ENCODE measurements at places on chromosomes 7 and 10.

GRCh38 chr7:135328053-135328452, 94.4 kb downstream of the STRA8 start:
- no peak for DNase-seq

GRCh38 chr7:46169384-46169755, 248.3 kb upstream of the IGFBP3 start:
- DNase-seq, result no peak

GRCh38 chr7:112086496-112087254, 119.5 kb downstream of the DOCK4 start:
- no peak for DNase-seq

GRCh38 chr10:93028883-93029282, 31.7 kb upstream of the CYP26C1 start:
- no peak for DNase-seq

DNA sequence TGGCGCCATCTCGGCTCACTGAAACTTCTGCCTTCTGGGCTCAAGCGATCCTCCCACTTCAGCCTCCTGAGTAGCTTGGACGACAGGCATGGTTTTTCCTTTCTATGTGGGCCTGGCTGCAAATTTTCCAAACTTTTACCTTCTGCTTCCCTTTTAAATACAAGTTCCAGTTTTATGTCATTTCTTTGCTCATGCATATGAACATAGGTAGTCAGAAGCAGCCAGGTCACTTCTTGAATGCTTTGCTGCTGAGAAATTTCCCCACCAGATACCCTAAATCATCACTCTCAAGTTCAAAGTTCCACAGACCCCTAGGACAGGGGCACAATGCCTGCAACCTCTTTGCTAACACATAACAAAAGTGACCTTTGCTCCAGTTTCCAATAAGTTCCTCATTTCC, 21.6 kb upstream of the RPEL1 start:
- DNase-seq, result no peak

DNA sequence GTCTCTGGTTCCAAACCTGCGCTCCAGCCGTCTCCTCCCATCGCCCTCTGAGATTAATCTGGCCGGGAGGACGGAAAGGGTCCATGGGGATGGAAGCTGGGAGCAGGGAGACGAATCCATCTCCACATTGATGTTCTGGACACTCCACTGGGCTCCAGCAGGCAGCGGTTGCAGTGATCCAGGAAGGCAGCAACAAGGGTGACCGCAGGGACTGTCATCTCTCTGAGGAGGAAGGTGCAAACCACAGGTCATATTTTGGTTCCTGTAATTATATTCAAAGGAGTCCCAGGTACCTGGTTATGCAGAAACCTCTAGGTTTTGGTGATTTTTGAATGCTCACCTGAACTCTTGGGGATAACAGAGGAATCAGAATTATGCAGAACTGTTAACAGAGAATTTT, 54.8 kb downstream of the EVX1 start:
- DNase-seq, result no peak

DNA sequence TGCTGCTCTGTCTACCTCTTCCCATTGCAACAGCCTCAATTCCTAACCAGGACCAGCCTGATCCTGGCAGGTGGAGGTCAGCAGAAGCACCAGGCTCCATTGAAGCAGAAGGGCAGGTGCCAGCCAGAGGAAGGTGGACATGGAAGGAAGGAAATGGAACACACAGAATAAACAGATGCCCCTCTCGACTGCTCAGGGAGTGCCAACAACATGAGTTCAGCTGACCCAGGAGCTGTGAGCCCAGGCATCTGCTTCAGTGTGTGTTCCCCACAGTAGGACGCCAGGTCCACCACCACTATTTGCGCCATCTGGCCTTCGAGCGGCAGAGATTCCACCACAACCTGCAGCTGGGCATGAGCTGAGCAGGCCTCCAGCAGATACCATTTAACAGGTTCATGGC, 56.7 kb downstream of the GPAM start:
- DNase-seq, result no peak

DNA sequence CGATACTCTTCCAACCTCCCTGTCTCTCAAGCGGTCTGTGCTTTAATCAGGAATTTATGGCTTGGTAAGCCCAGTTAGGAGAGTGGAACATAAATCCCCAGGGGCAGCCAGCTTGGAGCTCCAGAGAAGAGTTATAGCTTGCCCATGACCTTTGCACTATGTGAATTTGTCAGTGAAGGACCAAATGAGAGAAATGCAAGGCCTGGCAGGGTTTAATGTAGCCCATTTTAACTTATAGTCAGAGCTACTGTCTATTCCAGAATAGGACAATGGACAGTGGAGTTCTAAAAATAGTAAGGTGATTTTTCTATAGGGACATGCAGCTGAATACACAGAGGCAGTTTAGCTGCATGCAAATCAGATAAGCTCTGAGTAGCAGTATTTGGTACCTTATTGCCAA, 142.6 kb upstream of the CAV2 start:
- DNase-seq, result no peak

GRCh38 chr10:113148901-113149300, 198.9 kb downstream of the TCF7L2 start:
- DNase-seq, result no peak

GRCh38 chr10:110901954-110902819, 16.8 kb downstream of the BBIP1 start:
- DNase-seq, result no peak

- DNase-seq, result no peak
Measured at GRCh38 chr10:126637501-126637900, 33.0 kb downstream of the C10orf90 start.

GRCh38 chr10:100347568-100348195, 649 bp downstream of the SCD start:
- DNase-seq, result no peak

DNA sequence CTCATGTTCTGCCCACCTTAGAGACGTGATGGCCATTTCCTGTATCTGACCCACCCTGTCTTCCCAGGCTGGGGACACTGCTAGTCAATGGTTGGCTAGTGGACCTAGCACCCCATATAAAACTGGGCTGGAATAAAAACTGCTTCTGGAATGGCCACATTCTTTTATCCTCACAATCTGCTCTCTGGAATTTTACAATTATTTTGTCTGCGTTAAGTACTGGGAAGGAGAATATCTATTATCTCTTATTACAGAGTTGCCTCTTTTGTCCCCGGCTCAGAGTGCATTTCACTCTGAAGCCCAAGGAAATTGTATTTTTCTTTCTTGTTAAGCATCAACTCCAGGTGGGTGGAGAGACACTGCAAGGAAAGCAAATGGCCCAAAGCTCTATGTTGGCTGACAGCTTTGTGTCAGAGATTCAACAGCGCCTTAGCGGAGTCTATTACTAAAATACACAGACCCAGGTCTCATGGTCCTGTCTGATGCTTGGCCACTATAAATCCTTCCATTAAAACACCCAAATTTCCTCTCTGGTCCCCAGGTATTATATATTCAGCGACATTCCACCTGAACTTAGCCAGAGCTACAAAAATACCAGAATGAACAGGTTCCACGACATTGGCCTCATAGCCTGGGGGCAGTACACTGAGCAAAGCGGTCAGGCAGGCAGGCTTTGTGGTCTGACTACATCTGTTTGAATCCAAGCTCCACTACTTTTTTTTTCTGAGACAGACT, 121.7 kb downstream of the PRPF18 start:
- no peak for DNase-seq

- no peak for DNase-seq
Measured at GRCh38 chr10:90399782-90400181, 458.1 kb downstream of the HTR7 start.

DNA sequence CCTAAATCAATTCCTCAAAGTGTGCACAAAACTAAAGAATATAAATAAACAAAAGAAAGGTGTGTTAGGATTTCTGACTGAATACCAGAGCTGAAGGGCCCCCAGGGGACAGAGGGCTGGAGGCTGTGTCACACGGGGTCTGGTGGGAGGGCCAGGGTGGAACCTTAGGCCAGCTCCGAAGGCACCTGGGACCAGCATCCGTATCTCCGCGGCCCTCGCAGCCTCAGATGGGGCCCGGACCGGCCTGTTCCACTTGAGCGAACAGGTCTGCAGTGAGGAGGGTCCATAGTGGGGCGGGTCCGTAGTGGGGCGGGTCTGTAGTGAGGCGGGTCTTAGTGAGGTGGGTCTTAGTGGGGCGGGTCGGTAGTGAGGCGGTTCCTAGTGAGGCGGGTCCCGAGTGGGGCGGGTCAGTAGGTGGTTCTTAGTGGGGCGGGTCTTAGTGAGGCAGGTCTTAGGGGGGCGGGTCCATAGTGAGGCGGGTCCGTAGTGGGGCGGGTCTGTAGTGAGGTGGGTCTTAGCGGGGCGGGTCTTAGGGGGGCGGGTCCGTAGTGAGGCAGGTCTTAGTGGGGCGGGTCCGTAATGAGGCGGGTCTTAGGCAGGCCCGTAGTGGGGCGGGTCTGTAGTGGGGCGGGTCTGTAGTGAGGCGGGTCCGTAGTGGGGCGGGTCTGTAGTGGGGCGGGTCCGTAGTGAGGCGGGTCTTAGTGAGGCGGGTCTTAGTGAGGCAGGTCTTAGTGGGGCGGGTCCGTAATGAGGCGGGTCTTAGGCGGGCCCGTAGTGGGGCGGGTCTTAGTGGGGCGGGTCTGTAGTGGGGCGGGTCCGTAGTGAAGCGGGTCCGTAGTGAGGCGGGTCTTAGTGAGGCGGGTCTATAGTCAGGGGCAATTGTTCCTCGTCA, 15.1 kb downstream of the GPR146 start:
- no peak for DNase-seq

- DNase-seq, result no peak
Measured at GRCh38 chr7:66348531-66348930, 143.4 kb downstream of the TPST1 start.

GRCh38 chr7:40232242-40232893, 97.6 kb downstream of the SUGCT start:
- no peak for DNase-seq

- no peak for DNase-seq
Measured at GRCh38 chr10:14583252-14583651, 191.4 kb downstream of the FAM107B start.

- no peak for DNase-seq
Measured at GRCh38 chr10:123331438-123331837, 177.2 kb downstream of the BUB3 start.

DNA sequence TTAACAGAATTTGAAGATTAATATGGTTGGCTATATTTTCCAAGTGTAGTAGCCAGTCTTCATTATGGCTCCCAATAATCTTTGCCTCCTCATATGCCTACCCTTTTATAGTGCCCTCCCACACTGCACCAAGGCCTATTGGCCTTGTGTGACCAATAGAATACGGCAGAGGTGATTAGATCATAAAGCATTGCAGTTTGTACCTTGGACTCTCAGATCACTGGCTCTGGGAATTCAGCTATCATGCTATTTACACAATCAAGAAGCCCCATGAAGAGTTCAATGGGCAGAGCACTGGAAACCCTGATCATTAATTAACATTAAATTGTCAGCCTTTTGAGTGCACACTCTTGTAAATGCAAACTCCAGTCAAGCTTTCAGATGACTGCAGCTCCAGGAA, 154.5 kb upstream of the MAGI2 start:
- no peak for DNase-seq

GRCh38 chr10:99943908-99944307, 65.8 kb downstream of the DNMBP start:
- DNase-seq, result no peak

DNA sequence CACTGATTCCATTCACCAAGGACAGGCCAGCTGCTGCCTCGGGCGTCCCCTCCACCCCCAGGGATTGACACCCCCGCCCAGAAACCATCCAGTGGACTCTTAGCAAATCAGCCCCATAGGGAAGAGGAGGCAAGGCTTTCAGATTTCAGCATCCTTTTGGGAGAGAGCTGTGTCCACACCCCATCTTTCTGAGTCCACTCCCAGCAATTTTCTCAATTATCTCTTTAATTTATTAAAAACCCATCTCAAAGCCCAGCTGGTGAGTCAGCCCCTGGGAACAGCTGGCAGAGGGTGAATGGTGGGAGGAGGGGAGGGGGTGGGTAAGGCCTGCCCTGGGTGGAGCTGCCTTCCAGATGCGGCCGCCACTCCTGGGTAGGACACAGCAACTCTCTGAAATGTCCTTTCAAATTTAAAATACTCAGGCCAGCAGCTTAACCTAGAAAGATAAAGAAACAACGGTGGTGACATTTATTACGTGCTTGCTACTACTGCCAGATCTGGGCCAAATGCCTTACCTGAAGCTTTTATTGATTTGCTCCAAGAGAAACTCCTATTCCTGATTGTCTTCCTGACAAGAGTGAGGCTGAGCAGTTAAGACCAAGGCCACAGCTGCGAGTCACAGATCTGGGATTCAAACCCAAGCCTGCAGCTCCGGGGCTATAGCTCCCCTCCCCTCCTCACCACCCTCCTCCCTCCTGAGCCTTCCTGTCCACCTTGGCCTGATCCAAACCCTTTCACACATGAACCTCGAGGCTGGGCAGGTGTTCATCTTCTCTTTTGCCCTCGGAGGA, 120.4 kb downstream of the RGS10 start:
- DNase-seq, result no peak

GRCh38 chr7:80869106-80869784, 49.6 kb downstream of the SEMA3C start:
- DNase-seq, result no peak

GRCh38 chr7:101939136-101939695, 121.8 kb downstream of the CUX1 start:
- DNase-seq, result no peak

GRCh38 chr7:100191775-100192174, 14.1 kb downstream of the STAG3 start:
- DNase-seq, result no peak

DNA sequence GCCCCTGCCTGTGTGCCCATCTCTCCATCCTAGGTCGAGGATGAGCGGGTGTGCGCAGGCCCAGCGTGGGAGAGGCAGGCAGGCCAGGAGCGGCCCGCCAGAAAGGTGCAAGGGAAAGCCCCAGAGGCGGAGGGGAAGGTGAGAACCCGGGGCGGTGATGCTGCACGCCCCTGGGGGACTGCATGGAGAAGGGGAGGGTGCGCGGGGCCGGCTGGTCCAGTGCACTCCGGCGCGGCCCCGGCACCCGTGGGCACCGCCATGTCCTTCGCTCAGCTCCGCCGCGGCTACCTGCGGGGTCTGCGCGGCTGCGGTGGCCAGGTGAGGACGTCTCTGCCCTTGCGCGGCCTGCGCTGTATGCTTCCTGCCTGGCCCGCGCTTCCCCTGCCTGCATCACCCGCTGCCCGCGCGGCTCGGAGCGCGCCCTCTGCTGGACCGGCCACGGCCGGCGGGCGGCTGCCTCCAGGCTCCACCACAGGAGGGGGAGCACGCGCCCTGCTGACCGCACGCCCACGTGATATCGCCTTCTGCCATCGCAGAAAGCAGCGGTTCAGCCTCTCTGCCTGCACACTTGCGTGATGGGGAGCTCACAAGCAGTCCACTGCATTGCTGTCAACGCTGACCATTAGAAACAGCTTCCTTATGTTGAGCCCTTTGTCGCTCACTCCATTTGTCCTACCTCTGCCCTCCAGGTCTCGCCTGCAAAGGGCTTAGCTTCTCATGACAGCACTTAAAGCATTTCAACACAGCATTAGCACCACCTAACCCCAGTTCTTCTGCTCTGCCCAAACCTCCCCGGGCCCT, 73.9 kb downstream of the CXCL12 start:
- peak; percentile 59 for DNase-seq

DNA sequence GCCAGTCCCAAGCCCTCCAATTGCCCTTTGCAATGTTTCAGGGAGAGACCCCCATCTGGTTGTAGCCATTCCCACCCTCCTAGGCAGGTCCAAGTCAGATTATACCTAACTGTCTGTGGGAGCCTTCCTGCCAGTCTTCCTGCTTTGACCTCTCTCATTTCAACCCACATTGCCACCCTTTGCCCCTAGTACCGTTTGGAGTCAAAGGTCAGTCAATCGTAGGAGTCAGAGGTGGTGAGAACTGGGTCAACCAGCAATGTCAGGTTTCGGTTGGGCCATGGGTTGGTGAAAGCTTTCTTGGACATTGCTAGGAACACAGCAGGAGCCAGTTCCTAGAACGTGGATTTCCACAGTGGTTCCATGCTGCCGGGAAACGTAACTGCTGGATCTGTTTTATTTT, 269.4 kb upstream of the GHITM start:
- DNase-seq, result no peak

GRCh38 chr7:120553491-120553890, 280.5 kb downstream of the KCND2 start:
- DNase-seq, result no peak

Measured in GM12891 (cell line).